ENCODE measurements at places on chromosomes 3 and 15.

DNA sequence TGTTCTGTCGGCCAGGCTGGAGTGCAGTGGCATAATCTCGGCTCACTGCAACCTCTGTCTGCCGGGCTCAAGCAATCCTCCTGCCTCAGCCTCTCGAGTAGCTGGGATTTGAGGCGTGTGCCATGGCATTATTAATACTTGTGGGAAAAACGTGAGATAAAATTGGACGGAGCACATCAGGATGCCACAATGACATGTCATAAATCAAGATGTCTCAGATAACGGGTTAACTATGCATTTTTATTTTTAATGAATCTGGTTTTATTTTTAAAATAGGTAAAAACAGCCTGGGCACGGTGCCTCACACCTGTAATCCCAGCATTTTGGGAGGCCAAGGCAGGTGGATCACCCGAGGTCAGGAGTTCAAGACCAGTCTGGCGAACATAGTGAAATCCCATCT, 212.8 kb downstream of the TBC1D5 start:
- DNase-seq: no peak

- peak; percentile 69 for DNase-seq
Observed at GRCh38 chr15:57340682-57341259, 35.5 kb upstream of the CGNL1 start.

DNA sequence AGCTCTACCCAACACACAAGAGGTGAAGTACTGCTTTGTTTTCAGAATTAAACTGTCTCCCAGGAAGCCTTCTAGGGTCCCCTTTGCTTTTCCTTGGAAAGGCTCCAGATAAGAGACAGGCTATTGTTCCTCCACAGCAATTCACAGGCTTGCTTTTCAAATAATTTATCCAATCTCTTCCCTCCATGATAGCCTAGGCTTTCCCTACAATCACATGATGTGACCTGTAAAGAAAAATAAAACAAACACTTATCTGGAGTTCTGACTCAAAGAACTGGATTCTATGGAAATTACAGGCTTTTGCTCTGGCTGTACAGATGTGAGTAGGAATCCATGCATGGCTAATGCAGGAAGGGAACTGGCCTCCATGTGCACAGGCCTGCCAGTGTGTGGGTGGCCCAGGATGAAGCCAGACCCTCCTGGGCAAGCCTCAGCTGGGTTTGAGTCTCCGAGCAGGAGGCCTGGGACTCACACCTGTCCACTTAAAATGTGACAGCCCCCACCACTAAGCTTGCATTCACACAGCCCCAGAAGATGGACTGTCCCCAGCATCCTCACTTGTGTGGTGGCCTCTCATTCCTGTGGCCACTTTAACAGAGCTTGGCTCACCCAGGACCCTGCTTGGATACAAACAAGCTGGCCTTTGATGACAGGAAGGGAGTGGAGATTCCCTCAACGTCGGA, 75.8 kb upstream of the LEKR1 start:
- DNase-seq: peak; percentile 11

DNA sequence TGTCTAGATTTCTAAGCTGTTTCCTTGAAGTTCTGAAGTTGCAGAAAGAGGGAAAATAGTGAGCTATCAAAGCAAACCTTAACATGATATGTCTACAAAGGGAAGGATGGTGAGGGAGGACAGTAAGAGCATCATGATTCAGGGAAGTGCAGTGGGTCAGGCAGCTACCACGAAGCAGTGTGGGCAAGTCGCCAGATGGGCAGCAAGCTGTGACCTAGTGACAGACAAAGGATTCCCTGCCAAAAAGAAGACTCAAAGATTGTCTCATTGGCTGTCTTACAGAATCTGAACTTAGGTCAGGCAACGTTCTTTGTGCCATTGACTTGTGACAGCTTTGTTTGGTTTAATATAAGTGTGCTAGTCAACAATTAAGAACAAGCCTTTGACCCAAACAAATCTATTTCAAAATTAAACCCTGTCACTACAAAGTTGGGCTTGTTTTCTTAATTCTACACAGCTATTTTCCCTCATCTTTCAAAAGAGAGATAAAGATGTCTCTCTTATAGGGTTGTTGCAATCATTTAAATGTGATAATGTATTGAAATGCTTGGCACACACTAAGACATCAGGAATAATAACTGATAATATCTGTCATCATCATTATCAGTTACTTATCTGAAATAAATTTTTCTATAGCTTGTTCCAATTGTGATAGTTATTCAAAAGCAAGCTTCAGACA, 153.3 kb downstream of the ECT2 start:
- peak; percentile 2 for DNase-seq

DNA sequence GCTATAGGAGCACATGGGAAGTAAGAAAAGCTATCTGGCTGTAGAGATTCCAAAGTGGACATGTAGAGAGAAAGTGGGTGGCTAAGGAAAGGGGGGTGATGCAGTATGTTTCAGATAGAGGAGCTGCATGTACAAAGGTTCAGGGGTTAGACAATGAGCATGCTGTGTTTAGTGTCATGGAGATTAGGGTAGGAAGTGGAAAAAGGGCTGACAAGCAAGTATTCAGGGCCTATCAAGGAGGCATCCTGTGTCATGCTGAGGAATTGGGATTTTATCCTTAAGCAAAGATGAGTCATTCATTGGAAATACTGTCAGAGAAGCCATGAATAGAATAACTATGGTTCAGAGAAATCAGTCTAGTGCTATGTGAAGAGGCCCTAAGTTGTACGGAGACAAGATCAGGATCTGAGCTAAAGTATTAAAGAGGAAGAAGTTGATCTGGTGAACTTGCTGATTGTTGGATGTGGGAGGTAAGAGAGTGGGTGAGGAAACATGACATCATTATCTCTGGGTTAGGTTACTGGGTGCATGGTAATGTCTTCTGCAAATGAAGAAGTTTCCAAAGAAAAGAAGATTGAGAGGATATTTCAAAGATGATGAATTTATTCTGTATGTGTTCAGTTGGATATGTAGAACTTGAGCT, 176.7 kb upstream of the GOLIM4 start:
- DNase-seq: peak; percentile 2

DNA sequence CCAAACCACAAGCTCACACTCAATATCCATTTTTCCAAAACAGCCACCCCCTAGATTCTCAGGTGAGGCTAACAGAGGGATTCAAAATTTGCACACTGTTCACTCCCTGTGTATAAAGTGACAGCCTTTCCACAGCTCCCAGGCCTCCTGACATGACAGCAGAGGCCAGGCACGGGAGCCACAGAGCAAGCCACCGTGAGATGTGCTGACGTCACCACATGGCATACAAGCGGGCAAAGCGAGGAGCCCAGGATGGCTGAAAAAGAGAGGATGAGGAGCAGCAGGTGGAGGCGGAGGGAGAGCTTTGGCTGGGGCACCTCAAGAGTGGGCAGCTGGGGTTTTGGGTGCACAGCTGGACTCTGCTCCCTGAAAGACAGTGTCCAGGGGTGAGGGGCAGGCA, 27.1 kb downstream of the EHD4 start:
- no peak for DNase-seq

DNA sequence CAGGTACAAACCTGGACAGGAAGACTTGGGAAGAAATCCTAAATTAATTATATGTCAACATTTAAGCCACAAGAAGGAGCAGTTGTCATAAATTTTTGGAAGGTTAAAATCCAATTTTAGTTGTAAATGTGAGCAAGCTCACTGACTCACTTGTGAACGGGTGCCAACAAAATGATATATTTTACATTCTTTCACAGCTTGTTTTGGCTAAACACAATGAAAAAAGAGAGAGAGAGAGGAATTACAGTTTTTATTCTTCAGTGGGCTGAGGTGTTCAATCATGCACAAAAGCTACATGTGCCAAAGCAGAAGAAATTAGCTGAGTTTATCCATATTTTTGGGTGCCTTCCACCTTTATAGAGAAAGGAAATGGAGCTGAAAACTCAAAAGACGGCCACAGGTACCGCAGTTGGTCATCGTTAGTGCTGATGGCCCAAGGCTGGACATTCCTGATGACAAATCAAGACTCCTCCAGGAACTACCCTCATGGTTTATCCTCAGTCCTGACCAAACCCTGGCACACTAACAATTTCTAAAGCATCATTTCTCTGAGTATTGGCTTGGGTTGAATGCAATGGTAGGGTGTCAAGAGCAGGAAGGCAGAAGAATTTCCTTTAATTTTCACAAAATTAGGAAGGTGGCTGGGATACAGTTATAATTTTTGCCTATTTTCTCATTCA, 37.6 kb upstream of the WNT5A start:
- no peak for DNase-seq

GRCh38 chr3:140950863-140951262, 9.2 kb downstream of the SLC25A36 start:
- DNase-seq: no peak

DNA sequence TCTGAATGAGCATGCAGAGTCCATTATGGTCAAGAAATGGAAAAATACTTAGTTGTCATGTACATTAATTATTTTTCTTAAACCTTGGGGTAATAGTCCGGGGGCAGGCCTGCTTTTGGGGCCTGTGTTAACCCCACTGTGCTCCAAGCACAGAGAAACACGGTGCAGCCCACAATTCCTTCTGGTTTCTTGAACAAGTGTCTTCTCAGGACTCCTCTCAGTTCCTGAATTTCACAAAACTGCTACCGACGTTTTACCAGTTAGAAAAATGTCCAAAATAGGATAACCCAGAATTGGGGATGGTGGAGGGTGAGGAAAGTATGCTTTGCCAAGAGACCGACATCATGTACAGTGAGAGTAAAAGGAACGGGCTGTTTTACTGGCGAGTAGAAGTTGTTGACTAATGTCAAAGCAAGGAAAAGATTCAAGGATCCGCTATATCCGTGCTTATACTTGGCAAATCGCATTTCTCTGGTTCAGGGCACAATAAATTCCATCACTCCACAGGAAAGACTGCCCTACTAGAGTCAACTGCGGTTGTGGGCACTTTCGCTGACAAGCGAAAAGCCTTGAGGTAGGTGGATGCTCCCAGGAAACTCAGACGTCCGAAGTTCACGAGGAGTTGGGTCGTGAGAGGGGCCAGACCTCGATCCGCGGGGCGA, 495 bp upstream of the NXPE3 start:
- peak; percentile 14 for DNase-seq

DNA sequence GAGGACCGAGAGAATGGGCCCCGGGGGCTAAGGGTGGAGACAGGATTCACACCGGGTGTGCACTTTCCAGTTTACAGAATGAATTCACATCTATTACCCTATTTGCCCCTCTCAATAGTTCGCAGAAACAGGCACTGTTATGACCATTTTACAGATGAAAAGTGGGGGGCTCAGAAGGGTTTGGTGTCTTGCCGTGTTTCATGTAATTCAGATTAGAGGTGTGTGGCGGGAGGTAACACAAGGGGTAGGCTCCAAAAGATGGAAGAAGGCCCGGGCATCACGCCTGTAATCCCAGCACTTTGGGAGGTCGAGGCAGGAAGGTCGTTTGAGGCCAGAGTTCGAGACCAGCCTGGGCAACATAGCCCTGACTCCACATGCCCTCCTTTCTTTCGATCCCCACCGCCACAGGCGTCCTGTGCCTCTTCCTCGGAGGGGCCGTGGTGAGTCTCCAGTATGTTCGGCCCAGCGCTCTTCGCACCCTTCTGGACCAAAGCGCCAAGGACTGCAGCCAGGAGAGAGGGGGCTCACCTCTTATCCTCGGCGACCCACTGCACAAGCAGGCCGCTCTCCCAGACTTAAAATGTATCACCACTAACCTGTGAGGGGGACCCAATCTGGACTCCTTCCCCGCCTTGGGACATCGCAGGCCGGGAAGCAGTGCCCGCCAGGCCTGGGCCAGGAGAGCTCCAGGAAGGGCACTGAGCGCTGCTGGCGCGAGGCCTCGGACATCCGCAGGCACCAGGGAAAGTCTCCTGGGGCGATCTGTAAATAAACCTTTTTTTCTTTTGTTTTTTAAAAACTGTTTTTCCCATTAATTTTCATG, 3.4 kb downstream of the DUOXA2 start:
- DNase-seq: no peak

DNA sequence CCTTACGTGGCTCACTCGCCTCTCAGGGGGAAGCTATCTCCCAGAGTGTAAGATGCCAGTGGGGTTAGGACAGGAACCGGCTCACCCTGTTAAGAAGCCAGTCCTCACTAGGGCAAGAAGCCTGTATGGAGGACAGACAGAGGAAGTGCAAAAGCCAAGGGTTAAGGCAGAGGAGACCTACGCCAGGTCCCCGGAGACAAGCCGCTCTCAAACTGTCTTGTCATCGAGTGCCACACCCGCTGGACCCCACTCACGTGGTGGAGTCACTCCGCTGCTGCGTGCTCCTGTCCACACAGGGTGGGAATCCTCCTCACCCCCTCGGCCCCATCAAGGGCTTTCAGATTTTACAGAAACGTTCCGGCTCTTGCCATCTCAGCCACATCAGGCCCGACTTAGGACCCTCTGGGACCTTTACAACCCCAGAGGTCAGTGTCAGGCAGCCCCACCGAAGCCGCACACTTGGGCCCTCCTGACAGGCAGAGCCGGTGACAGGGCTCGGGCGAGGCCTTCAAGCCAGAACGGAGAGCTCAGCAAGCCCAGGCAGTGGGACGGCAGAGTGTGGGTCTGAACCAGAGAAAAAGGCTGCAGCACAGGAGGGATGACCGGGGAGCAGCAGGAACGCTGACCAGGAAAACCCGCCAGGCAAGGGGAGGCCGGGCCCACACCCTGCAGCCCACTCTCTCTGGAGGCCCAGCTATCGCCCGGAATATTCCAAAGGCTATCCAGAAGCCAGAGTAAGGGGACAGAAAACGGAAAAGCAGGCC, 61.7 kb downstream of the XXYLT1 start:
- no peak for DNase-seq

DNA sequence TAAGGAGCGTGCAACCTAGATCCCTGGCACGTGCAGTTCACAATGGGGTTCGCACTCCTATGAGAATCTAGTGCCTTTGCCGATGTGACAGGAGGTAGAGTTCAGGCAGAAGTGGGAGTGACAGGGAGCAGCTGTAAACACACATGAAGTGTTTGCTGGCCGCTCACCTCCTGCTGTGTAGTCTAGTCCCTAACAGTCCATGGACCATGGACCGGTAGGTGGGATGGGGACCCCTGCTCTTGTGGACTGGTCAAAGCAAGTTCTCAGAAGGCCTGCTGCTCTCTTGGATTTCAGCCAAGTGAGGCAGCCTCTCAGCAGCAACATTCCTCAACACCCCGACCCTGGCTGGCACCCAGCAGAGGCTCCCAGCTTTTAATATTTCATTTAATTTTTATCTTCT, 58.2 kb upstream of the SNRPA1 start:
- DNase-seq: peak; percentile 7

Data from DMS53 (cell line).